ENCODE measurements at places on chromosomes 6 and 20.

DNA sequence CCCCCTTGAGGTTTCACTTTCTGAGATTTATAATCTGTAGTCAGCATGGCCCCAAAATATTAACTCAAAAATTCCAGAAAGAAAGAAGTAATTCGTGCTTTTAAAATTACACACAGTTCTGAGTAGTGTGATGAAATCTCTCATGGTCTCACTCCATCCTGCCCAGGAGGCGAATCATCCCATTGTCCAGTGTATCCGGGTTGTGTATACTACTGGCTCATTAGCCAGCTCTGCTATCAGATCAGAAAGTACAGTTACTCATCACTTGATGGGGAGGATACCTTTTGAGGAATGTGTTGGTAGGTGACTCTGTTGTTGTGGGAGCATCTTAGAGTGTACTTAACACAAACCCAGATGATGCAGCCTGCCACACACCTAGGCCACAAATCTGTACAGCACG, 65.2 kb downstream of the CDC5L start:
- no peak for DNase-seq

- DNase-seq, result no peak
Observed at GRCh38 chr20:12998046-12998445, 10.7 kb upstream of the SPTLC3 start.

GRCh38 chr6:145845557-145845956, 31.0 kb upstream of the FBXO30 start:
- DNase-seq, result no peak

- DNase-seq, result no peak
Observed at GRCh38 chr6:107956586-107957307, 1.3 kb downstream of the SEC63 start.

DNA sequence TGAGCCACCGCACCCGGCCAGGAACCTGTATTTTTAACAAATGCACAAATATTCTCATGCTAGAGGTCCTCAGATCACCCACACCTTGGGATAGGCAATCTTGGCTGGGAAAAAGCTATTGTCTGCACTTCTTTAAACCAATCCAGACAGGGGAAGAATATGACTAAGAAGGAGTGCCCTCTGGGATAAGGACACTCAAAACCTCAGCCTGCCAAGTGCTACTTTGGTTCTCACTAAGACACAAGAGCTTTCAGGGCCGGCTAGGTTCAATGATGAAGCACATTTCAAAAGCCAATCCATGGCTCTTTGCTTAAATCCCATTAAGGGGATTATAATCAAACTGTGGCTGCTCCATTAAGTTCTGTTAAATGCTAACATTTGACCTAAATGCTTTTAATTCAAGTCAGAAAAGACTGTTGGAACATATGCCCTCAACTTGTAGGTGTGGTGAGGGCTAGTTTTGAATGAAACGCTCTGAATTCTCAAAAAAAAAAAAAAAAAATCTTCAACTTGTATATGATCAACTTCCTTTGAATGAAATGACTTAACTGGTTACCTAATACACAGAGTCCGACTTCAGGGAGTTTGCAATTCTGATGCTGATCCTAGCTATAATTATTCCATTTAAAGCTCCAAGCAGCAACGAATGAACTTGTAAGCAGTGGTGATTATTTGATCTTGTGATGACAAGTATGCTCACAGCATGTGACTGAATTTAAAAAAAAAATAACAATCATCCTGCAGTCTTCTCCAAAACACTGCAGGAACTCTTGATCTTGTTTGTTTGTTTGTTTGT, 56.6 kb downstream of the SLC23A2 start:
- DNase-seq, result no peak

DNA sequence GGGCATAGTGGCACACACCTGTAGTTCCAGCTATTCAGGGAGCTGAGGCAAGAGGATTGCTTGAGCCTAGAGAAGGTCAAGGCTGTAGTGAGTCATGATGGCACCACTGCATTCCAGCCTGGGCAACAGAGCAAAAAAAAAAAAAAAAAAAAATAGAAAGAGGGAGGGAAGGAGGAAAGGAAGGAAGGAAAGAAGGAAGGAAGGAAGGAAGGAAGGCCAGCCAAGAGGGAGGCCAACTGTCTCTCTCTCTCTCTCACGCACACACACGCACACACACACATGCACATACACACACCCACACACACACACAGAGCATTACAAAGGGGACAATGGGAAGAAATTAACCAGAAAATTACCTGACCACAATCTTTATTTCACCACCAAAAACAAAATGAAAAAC, 50.6 kb upstream of the COL9A1 start:
- DNase-seq, result no peak

DNA sequence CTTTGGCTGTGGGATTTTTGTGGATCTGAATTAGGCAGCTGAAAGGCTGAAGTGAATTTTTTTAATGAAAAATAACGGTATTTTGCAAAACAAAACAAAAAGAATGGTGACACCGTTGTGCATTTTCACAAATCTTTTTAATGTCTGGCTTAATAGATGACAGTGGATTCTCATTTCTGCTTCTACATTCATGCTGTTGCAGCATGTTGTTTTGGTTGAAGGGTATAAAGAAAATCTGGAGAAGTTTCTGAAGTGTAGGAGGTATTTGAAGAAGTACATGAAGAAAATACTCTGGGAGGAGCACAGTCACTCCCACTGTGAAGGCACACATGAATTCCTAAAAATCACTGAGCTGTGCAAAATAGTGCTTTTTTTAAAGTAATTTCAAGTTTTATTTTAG, 3.1 kb upstream of the MAP3K5 start:
- DNase-seq, result no peak

- no peak for DNase-seq
Observed at GRCh38 chr6:131894493-131895424, 56.4 kb downstream of the CCN2 start.

GRCh38 chr6:37570482-37571133, 70.9 kb upstream of the CCDC167 start:
- DNase-seq, result no peak

GRCh38 chr20:45489083-45489531, 19.6 kb downstream of the WFDC2 start:
- no peak for DNase-seq

DNA sequence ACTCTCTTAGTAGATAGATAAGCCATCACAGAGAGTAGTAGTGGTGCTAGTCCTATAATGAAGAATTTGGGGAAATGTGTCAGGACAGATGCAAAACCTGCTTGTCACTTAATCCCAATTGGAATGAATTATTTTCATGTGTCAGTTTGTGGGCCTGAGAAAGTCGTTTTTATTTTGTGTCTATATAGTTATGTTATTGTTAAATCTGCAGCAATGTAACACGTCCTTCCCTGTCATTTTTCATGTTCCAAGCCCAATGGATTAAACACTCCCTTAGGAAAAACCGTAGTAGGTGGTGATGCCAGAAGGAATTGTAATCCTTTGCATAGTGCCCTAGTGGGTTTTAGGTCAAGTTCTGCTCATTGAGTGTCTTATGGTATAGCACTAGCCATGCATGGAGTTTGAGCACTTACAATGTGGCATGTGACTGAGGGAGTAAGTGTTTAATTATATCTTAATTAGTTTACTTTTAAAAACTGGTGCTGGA, 105.9 kb upstream of the PRSS16 start:
- no peak for DNase-seq

GRCh38 chr20:371755-372542, 8.6 kb upstream of the TRIB3 start:
- no peak for DNase-seq

- DNase-seq, result no peak
Observed at GRCh38 chr20:17971300-17972013, 2.6 kb downstream of the MGME1 start.

GRCh38 chr6:169851641-169852503, 100.5 kb downstream of the ERMARD start:
- no peak for DNase-seq
